A549 treated with CORT108297 at 1 μM for 4 hours (cell line): ENCODE measurements at places on chromosomes 12 and 14. TPM values are rescaled to one million over a fixed set of nuclear protein-coding genes. Genes with fewer than 3 reads are reported as not detected.

The SLC38A6 gene
- total RNA-seq: 20.0 to 24.4 TPM (median 21.4 TPM) in 5 replicates

The TC2N gene
- total RNA-seq: 0.54 to 0.70 TPM (median 0.64 TPM) in 5 replicates

The GPRC5D gene
- total RNA-seq: not detected in 5 replicates

The SSTR1 gene
- 0.02 TPM in 1 of 5 replicates, not detected in the others for total RNA-seq

The INSM2 gene
- total RNA-seq: 0.02 to 0.08 TPM (median 0.07 TPM) in 3 of 5 replicates, not detected in the others

The CD4 gene
- 0.03 TPM in 1 of 5 replicates, not detected in the others for total RNA-seq

The SSPN gene
- 0.42 to 0.55 TPM (median 0.53 TPM) in 5 replicates for total RNA-seq

The MAPK1IP1L gene
- 96.3 to 110 TPM (median 100.0 TPM) in 5 replicates for total RNA-seq

The FGF23 gene
- not detected in 5 replicates for total RNA-seq

The IL23A gene
- total RNA-seq: 0.35 to 1.0 TPM (median 0.57 TPM) in 5 replicates

The GALNT6 gene
- total RNA-seq: 2.3 to 4.0 TPM (median 2.9 TPM) in 5 replicates

The GLIPR1L1 gene
- not detected in 5 replicates for total RNA-seq

The SMCO3 gene
- total RNA-seq: 0.04 TPM in 1 of 5 replicates, not detected in the others

The SIRT4 gene
- 0.79 to 0.96 TPM (median 0.89 TPM) in 5 replicates for total RNA-seq

The R3HDM2 gene
- 9.1 to 11.3 TPM (median 10.0 TPM) in 5 replicates for total RNA-seq

The A2ML1 gene
- total RNA-seq: not detected in 5 replicates

The ZFP36L1 gene
- 114 to 201 TPM (median 182 TPM) in 5 replicates for total RNA-seq

The CLMN gene
- total RNA-seq: 3.2 to 5.6 TPM (median 5.1 TPM) in 5 replicates

The KRT1 gene
- total RNA-seq: not detected in 5 replicates

The GZMH gene
- not detected in 5 replicates for total RNA-seq

The TGM1 gene
- total RNA-seq: 0.65 to 1.3 TPM (median 1.1 TPM) in 5 replicates

The SLC5A8 gene
- total RNA-seq: not detected in 5 replicates

The AMDHD1 gene
- 2.3 to 2.9 TPM (median 2.5 TPM) in 5 replicates for total RNA-seq

The WASHC4 gene
- 16.7 to 25.1 TPM (median 22.9 TPM) in 5 replicates for total RNA-seq

The TMEM117 gene
- total RNA-seq: 1.7 to 2.6 TPM (median 2.3 TPM) in 5 replicates

The P2RX7 gene
- not detected in 5 replicates for total RNA-seq

The EPYC gene
- not detected in 5 replicates for total RNA-seq

The RNASE3 gene
- total RNA-seq: not detected in 5 replicates

The AMIGO2 gene
- total RNA-seq: 94.6 to 163 TPM (median 140 TPM) in 5 replicates

The CDCA3 gene
- total RNA-seq: 80.3 to 93.7 TPM (median 82.1 TPM) in 5 replicates

The HOXC9 gene
- 11.1 to 12.5 TPM (median 11.7 TPM) in 5 replicates for total RNA-seq

The LRRC10 gene
- total RNA-seq: not detected in 5 replicates

The CCDC198 gene
- 2.4 to 3.8 TPM (median 2.6 TPM) in 5 replicates for total RNA-seq

The APOLD1 gene
- 0.30 to 0.54 TPM (median 0.34 TPM) in 5 replicates for total RNA-seq

The ARHGAP9 gene
- total RNA-seq: 0.26 to 0.73 TPM (median 0.36 TPM) in 5 replicates

The TMEM119 gene
- total RNA-seq: 0.02 to 0.09 TPM (median 0.07 TPM) in 5 replicates

The OR6S1 gene
- not detected in 5 replicates for total RNA-seq
